ENCODE measurements at places on chromosomes 3 and 15.

- DNase-seq: no peak
These were observed 21.4 kb upstream of the NR2E3 start for GRCh38 chr15:71788646-71789579.

DNA sequence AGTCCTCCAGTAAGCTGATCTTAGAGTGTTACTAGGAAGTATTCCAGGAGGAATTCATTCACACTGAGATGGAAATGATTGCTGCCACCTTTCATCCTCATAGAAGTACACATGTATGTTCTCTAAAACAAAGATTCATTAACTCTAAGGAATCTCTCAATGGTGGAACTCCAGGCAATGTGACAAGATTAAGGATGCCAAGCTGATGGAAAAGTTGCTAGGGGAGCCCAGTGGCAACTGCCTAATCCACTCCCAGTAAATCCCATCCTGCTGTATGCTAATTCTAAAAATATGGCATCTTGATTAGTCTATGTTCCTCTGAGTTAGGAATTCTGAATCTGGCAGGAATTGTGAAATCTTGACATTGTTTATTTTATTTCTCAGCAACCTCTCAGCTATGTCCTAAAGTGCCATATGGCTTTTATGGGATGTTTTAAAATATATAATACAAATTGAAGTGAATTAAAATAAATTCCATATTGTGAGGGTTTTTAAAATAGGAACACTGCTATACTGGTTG is 210.0 kb upstream of the TRIM42 start:
- DNase-seq: no peak

DNA sequence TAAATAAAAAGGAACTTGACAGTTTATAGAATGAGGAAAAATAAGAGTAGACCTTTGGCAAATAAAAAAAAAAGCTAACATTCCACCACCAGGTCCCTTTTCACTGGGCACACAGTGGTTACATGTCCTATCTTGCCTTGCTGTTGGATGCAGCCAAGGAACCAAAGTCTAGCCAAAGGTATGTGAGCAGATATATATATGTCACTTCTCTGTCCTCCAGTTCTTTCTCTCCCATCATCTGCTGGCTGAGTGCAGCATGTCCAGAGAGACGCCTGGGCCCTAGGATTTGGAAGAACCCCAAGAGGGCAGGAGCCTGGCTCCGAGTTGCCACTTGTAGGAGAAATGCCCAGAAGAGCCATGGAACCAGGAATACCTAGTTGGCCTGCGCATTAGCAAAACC is 104.7 kb downstream of the SERPINI1 start:
- DNase-seq: no peak

GRCh38 chr3:82448320-82448719 is 686.9 kb upstream of the GBE1 start:
- DNase-seq: no peak

DNA sequence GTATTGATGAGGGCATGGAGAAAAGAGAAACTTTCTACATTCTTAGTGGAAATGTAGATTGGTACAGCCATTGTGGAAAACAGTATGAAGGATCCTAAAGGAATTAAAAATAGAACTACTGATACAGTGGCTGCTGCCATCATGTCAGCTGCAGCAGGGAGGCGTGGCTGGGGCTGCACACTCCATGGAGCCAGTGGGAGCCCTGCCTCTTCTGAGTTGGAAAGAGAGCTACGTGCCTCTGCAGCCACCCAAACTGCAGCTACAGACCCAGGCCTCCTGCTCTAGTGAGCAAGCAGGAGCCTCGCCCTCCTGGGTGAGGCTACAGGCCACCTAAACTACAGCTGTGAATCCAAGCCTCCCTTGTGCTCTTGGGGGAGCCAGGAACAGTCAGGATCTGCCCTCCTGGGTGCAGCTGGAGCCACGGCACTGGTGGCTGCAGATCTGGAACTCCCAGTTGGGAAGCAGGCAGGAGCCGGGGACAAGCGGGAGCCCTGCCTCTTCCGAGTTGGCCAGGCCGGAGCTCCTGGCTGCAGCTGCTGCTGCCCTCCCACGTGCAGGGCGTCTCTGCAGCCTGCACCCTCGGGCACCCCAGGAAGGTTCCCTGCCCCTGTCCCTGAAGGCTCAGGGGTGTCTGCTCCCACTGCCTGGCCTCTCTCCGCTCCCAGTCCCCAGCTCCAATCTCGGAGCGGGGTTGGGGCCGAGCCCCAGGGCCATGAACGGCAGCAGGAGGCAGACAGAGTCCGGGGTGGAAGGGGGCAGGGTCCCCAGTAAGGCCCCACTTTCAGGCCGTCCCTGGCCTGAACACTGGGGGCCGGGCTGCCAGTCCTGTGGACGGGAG is 64.5 kb downstream of the THBS1 start:
- no peak for DNase-seq

DNA sequence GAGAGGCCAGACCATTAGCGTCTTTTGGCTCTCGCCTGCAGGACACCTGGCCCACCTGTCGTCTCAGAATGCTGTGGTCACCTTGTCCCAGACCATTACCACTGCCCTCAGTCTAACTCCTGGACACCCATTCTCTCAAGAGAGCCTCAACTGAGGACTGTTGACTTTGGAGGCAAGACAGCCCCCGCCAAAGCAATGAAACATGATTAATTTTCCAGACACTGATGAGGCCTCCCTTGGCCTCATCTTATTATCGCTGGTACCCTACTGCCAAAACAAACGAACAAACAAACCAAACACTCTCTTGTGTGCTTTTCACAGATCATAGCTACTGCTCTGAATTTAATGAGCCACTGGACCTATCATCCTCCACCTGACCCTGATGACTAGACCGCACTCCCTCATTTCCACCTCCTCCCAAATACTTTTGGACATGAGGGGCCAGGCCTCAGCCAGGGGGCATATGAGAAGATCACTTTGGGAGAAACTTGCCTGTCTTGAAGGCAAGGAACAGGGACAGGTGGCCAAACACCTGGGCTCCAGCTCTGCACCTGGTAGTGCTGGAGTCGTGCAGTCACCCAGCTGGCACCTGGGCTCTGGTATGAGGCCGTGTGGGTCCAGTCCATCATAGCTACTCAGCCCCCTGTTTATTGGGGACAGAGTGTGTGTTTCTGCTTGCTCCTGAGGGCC is 27.6 kb downstream of the ALS2CL start:
- no peak for DNase-seq

DNA sequence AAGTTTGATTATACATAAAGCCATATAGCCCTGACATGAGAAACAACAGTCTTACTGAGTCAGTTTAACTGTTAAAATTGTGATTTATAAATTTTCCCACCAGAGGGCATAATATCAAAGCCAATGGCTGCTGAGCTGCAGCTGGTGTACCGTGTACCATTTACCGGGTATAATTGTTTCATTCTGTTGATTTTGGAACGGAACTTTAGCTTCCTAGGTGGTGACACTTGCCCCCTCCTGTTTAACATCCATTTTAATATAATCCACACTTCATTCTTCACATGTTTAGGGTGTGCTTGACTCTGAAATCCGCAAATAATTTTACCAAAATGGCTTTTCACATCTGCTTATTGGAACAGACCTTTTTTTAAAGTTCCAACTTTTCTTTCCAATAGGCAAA is 72.8 kb downstream of the SLC9A9 start:
- DNase-seq: peak; percentile 59

- DNase-seq: peak; percentile 87
These were observed 539 bp upstream of the LAMB2 start for GRCh38 chr3:49133226-49133951.

DNA sequence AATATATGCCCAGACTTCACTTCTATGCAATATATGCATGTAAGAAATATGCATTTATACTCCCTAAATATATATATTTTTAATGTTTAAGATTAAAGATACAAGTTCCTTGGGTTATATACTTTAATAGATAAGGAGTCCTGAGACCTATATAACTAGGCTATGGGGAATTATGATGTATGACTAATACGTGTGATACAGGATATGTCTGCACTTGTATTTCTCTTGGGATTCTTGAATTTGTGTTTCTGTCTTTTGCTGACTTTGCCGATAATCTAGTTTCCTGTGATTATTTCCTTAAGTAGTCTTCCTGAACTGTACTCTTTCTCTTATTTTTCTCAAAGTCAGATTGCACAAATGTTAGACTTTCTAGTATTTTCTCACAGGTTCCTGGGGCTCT is 109.6 kb downstream of the PIK3CB start:
- no peak for DNase-seq

DNA sequence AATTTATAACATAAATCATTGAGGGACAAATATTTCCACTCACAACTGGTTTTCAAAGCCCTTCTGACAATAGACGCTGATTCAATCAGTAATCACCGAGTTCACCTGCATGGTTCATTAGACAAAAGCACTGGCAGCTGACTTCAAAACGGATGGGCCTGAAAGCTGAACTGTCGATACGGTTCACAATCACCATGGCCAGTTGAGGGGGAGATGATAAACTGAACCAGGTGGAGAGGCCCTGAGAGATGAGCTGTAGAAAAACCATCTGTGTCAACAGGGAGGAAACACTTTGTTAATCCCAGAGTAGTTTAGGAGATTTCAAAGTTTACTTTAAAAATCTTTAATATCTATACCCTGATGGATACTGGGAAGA is 75.0 kb downstream of the PEX5L start:
- peak; percentile 92 for DNase-seq

GRCh38 chr3:156670077-156670476 is 4.3 kb upstream of the TIPARP start:
- no peak for DNase-seq

DNA sequence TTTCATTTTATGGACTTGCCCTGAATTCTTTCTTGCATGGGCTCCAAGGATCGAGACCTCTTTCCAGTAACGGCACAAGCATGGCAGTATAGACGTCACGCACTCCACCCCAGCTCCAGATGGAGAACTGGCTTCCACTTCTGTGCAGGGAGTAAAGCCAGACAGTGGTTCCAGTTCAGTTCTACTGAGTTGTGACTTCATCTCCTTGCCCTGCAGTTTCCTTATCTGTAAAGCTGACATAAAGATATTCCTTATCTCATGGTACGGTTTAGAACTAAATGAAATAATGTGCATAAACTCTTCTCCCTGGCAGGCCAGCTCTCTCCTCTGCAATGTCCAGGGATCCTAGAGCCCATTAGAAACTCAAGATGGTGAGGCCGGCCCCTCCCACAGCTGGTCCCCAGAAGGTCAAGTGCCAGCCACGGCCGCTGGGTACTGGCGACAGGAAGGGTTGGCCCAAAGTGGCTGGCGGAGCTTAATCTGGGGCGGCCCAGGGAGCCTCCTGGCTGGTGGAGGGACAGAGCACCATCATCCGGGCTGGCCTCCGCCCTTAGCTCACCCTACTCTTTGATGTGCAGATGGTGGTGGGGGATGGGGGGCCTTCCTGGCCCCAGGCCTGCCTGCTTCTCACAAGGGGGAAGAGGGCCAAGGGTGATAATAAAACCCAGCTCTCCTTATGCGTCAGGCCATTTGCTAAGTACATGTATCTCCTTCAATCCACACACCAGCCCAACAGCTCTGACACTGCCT is 7.2 kb downstream of the MESP2 start:
- DNase-seq: no peak

DNA sequence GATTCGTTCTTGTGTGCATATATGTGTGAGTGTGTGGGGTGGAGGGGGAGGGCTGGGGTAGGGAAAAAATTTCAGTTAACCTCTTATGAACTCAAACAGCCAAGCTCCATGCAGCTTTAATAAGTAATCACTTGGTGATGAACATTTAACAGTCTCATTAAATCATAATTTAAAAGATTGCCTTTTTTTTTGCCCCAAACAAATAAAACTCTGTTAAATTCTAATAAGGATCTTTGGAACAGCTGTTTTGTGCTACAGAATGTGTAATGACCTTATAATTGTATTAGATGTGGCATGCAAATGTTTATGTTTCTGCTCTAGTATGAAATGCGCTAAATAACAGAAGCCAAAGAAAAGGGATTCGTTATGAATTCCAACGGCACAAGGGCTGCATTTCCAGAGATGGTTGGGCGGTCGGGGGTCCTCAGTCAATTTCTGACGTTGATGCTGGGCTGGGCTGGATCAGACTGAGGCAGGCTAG is 80.0 kb upstream of the RORA start:
- peak; percentile 34 for DNase-seq

DNA sequence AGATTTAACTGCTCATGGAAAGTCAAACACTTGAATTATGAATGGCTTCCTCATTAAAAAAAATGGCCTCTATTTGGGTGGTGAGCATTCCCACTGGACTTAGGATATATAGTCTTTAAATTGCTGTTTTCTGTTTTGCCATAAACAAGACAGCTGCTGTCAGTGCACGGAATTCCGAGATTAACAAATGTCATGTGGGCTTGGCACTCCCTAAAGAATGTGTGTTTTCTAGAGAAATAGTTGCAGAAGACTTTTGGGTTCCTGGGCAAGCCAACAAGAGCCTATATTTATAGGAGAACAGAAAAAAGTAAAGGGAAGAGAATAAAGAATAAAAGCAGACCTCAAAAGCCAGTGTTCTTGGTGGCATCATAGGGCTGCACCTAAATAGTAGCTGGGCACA is 13.6 kb upstream of the TFG start:
- no peak for DNase-seq

- no peak for DNase-seq
These were observed 119.3 kb upstream of the SLC24A5 start for GRCh38 chr15:48001393-48002039.

GRCh38 chr3:193148688-193149473 is 92.1 kb upstream of the PLAAT1 start:
- no peak for DNase-seq

DNA sequence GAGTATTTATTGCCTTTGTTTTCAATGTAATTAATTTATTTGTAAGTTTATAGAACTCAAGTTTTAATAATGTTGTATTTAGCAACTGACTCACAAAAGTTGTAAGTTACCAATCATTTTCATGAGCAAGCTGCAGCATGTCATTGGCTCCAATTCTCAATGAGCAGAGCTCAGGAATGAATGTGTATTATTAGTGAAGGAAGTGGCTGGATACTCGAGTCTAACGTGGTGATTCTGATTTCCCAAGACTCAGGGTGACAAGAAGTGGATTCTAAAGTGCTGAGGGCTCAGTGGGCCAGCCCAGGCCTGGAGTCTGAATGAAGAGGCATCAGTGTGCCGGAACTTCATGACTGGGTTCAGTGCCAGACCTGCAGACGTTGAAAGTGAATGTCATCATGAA is 39.6 kb downstream of the CLDN11 start:
- no peak for DNase-seq

- DNase-seq: no peak
These were observed 95.8 kb downstream of the KCNAB1 start for GRCh38 chr3:156216216-156216615.

GRCh38 chr3:141710888-141711616 is 27.0 kb upstream of the RNF7 start:
- no peak for DNase-seq

DNA sequence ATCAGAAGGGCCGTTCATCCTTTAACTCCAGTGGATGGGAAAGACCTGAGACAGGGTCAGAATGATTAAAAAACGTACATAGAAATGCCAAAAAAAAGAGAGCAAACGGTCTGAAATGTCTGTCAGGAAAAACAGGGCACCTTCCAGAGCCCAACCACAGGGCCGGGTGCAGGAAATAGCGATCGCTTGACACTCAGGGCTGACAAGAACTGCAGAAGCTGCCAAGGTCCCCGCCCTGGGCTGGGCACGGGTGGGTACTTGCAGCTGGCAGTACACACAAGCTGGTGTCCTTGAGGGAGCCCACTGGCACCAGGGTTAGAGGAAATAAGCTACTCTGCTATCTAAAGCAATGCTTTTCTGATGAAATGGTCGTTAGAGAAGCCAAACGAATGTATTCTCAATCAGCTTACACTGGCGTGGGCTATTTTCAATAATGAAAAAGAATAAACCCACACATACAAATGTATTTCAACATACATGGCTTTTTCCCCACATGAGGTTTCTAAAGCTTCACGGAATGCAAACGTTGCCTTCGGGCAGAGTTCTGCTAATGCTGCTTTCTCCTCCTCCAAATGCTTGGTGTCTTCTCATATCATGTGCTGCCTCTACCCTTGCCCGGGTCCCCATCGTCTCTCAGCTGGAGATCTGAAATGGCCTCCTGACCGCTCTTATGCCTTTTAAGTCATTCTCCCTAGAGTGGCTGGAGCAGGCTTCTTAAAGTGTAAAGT is 15.6 kb downstream of the FRMD4B start:
- no peak for DNase-seq

Data from NCI-H526 (cell line).